ENCODE measurements at places on chromosomes 12 and 14. TPM values are rescaled to one million over a fixed set of nuclear protein-coding genes. Genes with fewer than 3 reads are reported as not detected.

RHOJ gene
- total RNA-seq: not detected

OR9K2 gene
- not detected for total RNA-seq

CLEC14A gene
- not detected for total RNA-seq

OLR1 gene
- 2.6 TPM for total RNA-seq

APPL2 gene
- 16.1 TPM for total RNA-seq

STON2 gene
- total RNA-seq: 0.65 TPM

PMCH gene
- total RNA-seq: not detected

PLBD1 gene
- 4.6 TPM for total RNA-seq

ZNF891 gene
- 0.39 TPM for total RNA-seq

HOXC12 gene
- not detected for total RNA-seq

TMEM229B gene
- total RNA-seq: 0.17 TPM

PIK3C2G gene
- total RNA-seq: not detected

C3AR1 gene
- total RNA-seq: not detected

LRFN5 gene
- not detected for total RNA-seq

DGKA gene
- total RNA-seq: 16.2 TPM

ELK3 gene
- total RNA-seq: 58.0 TPM

PTPN21 gene
- total RNA-seq: 8.9 TPM

TPPP2 gene
- not detected for total RNA-seq

NXPH4 gene
- total RNA-seq: 3.8 TPM

TSFM gene
- 77.8 TPM for total RNA-seq

HOXC11 gene
- total RNA-seq: 0.51 TPM

MOAP1 gene
- 15.5 TPM for total RNA-seq

FAM181A gene
- total RNA-seq: not detected

CACNA2D4 gene
- not detected for total RNA-seq

RDH16 gene
- 0.05 TPM for total RNA-seq

OR4E2 gene
- not detected for total RNA-seq

FAM90A1 gene
- 0.07 TPM for total RNA-seq

SYT1 gene
- total RNA-seq: 6.3 TPM

CEP128 gene
- 5.1 TPM for total RNA-seq

PPP1CC gene
- 135 TPM for total RNA-seq

ZBTB1 gene
- 25.2 TPM for total RNA-seq

TAS2R9 gene
- total RNA-seq: not detected

SALL2 gene
- 1.4 TPM for total RNA-seq

ALG10 gene
- 5.0 TPM for total RNA-seq

ASCL1 gene
- not detected for total RNA-seq

ZNF385A gene
- total RNA-seq: 20.1 TPM

TMPRSS12 gene
- not detected for total RNA-seq

LRRK2 gene
- 2.1 TPM for total RNA-seq

MANSC4 gene
- not detected for total RNA-seq

PTCSC3 gene
- not detected for total RNA-seq

FOXG1 gene
- total RNA-seq: 0.09 TPM

ISM2 gene
- total RNA-seq: 0.39 TPM

TROAP gene
- 78.1 TPM for total RNA-seq

PTGER2 gene
- total RNA-seq: 1.5 TPM

ITGB7 gene
- 0.56 TPM for total RNA-seq

SOX5 gene
- total RNA-seq: not detected

OTOGL gene
- not detected for total RNA-seq

VSIG10 gene
- 21.8 TPM for total RNA-seq

KRT74 gene
- total RNA-seq: not detected

C12orf50 gene
- not detected for total RNA-seq

OVCH1 gene
- not detected for total RNA-seq

NCKAP5L gene
- total RNA-seq: 9.0 TPM

Measured in A549 treated with CpdA at 1 μM for 4 hours (cell line).